Stimulated activated CD4-positive, alpha-beta T cell treated with anti-CD3 and anti-CD28 coated beads, Interleukin-1b, Interleukin-23, amount 100 ng/mL, for 4 hours (primary cell): ENCODE measurements at places on chromosomes 3 and 15.

DNA sequence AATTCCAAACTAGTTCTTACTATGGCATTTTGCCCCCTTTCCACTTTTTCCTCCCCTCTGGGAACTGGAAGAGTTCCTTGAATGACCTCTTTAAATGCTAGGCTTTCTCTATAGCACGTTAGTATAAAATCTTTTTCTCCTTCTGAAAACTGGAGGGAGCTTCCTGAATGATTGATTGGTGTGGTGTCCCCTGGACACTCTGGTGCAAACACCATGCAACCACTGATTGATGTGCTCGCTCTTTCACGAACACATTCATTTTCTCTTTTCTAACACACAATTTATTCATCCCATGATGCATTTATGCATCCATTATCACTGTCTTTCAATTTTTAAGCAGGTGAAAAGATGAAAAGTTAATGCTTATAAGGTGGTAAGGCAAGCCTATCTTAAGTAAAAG, 159.1 kb upstream of the NANOGP8 start:
- DNase-seq, result no peak

GRCh38 chr15:77167406-77167805, 96.5 kb upstream of the TSPAN3 start:
- no peak for DNase-seq

- no peak for DNase-seq
Measured at GRCh38 chr3:129592381-129593131, 13.9 kb downstream of the PLXND1 start.

- DNase-seq, result no peak
Measured at GRCh38 chr3:40593351-40593750, 68.6 kb downstream of the ZNF621 start.

GRCh38 chr3:15431256-15431837, 3.9 kb downstream of the EAF1 start:
- no peak for DNase-seq

- no peak for DNase-seq
Measured at GRCh38 chr3:152610622-152611021, 224.3 kb upstream of the P2RY1 start.

DNA sequence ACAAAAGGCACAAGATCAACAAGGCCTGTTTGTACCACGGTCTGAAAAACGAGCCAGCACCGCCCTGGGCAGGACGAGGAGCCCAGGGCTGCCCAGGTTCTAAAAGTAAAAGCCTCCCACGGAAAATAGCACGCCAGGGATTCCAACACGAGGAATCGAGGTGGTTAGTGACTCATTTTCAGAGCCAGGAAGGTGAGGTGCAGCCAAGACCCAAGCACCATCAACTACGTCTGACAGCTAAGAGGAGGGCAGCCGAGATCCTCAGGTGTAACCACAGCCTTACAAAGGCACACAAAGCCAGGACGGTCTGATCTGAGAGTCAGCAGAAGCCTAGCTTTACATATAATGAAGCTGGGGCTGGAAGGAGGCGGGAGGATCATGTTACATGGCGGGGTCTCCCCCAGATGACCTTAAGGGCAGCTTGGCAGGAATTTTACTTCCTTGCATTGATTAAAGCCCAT, 52.5 kb downstream of the ATP10A start:
- DNase-seq, result peak; percentile 21

DNA sequence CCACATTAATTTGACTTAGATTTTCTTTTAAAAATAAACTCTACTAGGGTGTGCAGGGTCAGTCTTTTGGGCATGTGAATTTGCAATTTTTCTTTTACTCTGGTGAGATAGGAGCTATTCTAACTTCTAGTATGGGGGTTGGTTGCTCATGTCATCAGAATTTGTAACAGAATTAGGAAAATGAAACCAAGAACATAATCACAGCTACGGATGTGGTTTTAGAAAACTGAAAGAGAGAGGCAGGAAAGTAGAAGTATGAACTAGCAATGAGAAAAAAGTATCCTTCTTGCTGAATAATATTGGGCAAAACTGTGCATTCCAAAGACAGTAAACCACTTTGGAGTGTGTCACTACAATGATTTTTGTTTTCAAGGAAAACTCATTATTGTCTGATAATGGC, 43.3 kb downstream of the ADPGK start:
- DNase-seq, result no peak

- DNase-seq, result peak; percentile 15
Measured at GRCh38 chr3:172622916-172623700, 87.8 kb downstream of the NCEH1 start.

- DNase-seq, result no peak
Measured at GRCh38 chr3:56591262-56591661, 34.3 kb downstream of the CCDC66 start.

GRCh38 chr3:43390255-43390588, 103.9 kb downstream of the SNRK start:
- no peak for DNase-seq

GRCh38 chr15:33309602-33310276, 1.0 kb upstream of the RYR3 start:
- no peak for DNase-seq

GRCh38 chr15:79967298-79968182, 3.5 kb downstream of the BCL2A1 start:
- no peak for DNase-seq

DNA sequence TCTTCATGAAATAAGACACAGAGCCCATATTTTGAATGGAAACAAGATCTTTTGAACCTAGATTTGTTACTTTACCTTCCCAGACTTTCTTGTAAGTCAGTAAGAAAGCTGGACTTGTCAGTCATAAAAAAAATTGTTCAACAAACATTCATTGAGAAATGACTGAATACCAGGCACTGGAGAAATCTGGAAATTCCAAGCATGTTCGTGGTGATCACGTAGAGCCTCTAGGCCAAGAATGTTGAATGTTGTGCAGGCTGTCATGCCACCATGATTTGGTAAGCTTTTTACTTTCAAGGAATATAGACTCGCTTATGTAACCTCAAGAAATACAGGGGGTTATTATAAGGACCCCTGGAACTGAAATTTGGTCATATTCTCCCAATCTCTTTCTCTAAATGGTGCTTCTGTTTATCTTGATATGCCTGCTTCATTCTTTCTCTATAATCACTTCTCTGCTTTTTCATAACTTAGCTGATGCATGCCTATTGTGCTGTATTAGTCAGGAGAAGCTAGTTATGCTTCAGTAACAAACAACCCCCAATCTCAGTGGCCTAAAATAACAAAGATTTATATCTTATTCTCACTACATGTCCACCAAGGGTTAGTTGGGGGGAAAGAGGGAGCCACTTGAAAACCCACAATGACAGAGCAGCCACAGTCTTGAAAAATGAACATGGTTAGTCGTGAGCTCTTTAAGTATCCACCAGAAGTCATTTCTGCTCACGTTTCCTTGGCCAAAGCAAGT, 3.4 kb upstream of the TPM1 start:
- DNase-seq, result no peak

DNA sequence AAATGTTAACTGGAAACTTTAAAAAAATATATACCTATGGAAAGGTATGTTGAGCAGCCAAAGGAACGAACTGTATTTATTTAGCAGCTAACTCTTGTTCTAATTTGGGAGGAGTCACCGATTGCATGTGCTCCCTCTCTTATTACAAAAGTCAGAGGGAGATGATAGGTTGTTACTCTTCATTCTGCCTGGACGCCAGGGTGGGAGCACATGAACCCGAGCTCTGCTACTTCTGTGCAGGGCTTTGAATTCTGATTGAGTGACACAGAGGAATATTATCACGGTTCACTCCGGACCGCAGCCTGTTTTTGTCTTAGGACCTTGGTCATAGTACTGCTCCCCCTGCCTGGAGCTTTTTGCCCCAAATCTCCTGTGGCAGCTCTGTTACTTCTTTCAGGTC, 36.9 kb upstream of the LRIG1 start:
- no peak for DNase-seq

DNA sequence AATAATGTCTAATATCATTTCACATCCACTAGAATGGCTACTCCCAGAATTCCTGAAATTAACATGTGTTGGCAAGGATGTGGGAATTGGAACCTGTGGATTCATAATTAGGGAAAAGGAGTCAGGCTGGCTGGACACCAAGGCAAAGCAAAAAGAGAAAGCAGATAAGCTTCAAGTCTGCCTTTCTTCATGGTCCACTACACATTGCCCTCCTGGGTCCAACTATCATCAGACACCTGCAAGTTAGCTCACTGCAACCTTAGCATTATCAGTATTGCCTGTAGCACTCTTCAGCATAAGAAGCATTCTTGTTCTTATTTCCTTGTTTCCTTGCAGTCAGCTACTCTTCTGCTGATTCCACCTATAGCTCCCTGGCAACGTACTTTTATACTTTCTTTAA, 124.3 kb downstream of the ZNF280D start:
- DNase-seq, result no peak

DNA sequence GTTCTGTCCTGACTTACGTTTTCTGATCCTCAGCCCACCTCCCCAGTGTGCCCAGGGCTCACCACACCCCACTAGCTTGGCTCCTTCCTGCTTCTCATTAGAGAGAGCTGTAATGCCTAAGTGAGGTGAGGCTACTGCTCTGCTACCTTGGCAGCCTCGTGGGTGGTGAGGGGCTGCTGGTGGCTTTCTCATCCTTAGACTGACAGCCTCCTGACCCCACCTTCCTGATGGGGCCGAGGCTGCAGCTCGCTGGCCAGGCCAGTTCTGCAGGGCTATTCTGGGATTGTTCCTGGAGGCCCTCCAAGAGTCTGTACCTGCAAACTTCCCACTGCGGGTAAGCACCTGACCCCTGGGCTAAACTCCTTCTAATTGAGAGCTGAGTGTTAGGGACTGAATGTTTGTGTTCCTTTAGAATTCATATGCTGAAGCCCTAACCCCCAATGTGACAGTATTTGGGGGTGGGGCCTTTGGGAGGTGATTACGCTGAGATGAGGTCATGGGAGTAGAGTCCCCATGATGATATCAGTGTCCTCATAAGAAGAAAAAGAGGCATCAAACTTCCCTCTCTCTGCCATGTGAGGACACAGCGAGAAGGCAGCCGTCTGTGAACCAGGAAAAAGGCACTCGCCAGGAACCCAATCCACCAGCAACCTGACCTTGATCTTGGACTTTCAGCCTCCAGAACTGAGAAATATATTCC, 38.1 kb upstream of the IQSEC1 start:
- no peak for DNase-seq

DNA sequence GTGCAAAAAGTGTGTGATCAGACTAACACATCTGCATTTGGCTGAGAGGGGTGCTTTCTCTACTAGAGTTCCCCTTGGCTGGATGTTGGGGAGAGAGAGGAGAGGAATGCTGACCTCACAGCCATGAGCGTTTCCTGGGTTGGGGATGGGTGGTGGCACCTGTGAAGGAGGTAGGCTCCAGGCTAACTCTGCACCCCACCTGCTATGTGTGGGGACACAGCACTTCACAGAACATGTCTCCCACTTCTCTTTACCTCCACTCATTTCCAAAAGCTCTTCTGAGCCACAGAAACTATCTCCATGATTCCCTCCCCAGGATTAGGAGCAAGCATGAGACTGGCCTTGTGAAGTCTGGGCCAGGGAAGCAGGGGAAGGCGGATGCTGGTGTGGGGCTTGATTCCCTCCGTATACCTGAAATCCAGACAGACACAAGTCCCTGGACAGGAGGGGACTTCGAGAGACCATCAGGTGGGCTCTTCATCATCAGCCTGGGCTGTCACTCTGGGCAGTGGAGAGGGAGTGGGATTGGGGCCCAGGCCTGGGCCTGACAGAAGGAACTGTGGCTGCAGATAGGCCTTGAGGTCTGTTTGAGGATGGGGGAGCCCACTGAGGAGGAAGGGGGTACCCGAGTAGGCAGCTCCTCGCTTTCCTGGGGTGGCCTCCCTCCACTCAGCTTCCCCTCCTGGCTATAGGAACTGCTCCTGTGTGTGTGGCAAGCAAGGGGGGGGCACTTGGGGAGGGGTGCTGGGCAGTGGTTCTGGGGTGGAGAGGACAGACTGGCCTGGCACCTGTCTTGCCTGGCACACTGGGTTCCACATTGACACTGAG, 40.7 kb downstream of the FEM1B start:
- DNase-seq, result no peak

- DNase-seq, result no peak
Measured at GRCh38 chr3:124041553-124041952, 49.6 kb upstream of the ROPN1 start.

GRCh38 chr3:196793246-196793645, 53.6 kb downstream of the PAK2 start:
- DNase-seq, result no peak

DNA sequence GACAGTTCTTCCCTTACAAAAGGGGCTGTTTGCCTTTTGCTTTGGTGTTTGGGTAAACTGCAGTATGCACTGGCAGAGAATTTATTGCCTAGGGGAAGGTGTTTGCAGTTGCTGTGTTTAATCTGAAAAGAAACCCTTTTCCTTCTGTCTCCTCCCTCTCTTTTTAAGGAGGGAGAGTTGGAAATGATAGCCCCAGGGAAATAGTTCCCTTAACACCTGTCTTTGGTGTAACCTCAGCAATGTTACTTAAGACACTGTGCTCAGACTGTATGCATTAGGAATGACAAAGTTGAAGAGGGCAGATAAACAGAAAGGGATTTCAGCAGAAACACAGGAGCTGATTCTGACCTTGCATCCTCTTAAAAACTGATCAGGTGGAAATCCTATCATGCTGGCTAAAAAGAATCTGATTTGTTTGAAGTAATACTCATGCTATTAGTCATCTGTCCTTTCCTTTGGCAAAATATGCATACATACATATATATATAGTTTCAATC, 125.4 kb downstream of the TP63 start:
- no peak for DNase-seq

GRCh38 chr3:182117583-182117982, 405.9 kb downstream of the SOX2 start:
- no peak for DNase-seq

DNA sequence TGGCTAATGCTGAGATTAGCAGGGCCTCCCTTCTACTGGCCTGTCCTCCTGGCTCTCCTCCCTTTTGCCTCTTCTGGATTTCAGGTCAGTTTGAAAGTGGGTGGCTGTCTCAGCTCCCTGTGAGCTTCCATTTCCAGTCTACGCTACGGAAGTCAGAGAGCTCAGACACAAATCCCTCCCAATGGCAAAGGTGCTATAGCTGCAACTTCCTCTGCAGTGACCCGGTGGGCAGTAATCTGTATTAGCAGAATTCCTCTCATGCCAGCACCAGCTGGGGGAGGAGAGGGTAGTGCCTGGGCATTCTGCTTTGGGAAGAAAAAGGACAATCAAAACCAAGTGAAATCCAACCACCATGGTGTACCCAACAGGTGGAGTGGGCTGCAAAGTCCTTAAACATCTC, 171.4 kb downstream of the STT3B start:
- DNase-seq, result no peak

DNA sequence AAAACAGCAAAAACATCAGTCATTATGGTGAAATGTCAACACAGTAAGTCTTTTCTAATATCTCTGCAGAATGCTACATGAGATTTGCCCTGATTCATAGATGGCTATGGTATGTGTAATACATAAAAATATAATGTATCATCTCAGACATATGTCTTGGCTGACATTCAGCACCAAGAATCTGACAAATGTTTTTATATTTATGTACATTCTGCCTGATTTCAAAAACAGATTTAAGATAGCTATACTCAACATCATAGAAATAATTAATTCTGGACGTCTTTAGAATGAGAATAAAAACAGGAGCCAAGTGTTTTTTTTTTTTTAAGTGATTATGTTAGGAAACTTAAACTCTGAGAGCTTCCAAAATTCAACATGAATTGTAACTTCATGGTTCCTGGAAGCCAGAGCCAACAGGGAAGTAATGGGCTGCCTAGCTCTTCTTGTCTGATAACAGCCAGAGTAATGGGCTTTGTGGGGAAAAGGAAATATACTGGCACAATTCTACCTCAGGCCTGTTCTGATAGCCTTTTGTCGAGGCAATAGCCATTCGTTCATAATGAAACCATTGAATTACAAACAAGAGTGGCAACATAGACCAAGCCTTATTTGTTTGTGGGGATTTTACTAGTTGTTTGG, 184.4 kb downstream of the VGLL4 start:
- DNase-seq, result no peak

- DNase-seq, result peak; percentile 76
Measured at GRCh38 chr15:75454471-75455378, 3.2 kb upstream of the SIN3A start.
